Tibial nerve (tissue), 4 donors: ENCODE measurements at places on chromosomes 5 and 9. TPM values are rescaled to one million over a fixed set of nuclear protein-coding genes. Genes with fewer than 3 reads are reported as not detected.

DNA sequence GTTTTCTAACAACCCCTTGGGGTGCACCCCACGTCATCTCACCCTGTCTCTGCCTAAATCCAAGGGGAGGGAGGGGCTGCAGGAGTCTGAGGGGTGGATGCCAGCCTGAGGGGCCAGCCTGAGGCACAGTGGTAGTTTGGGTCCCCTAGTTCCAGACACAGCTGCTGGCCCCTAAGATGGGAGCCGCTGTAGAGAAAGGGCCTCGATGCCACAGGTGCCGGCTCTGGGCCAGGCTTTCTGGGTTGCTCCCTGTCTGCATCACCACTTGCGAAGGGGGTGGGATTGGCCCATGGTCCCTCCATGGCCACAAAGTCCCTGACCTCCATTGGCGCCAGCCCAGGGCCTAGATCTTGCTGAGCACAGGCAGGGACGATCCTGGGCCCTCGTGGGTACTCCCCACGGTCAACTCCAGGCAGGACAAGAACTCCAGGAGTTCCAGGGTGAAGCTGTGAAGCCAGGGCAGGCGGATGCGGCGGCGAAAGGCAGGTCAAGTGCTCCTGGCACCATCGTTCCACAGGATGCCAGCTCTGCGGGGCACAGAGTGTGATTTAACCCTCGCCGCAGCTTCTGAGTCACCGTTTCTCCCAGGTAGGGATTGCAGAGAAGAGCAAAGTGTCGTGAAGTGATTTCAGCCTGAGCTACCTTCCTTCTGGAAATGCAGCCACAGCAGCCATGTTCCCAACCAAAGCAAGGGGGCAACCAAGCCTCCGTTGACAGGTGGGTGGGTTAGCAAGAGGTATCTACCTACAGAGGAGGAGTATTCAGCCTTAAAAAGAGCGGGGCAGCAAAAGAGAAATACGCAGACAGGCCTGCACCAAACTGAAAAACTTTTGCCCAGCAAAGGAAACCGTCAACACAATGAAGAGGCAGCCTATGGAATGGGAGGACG, 41.6 kb upstream of the EXOC3 start:
- DNase-seq: no peak
- H3K36me3 ChIP-seq: no peaks in the 10 kb centered on the region
- peaks cover 15% of the 10 kb centered on the region for H3K4me1 ChIP-seq
- H3K27ac ChIP-seq: no peak overlapping the region
- H3K27me3 ChIP-seq: peaks cover 6% of the 10 kb centered on the region

Gene PCDHB12
- 12.6 TPM for total RNA-seq

DNA sequence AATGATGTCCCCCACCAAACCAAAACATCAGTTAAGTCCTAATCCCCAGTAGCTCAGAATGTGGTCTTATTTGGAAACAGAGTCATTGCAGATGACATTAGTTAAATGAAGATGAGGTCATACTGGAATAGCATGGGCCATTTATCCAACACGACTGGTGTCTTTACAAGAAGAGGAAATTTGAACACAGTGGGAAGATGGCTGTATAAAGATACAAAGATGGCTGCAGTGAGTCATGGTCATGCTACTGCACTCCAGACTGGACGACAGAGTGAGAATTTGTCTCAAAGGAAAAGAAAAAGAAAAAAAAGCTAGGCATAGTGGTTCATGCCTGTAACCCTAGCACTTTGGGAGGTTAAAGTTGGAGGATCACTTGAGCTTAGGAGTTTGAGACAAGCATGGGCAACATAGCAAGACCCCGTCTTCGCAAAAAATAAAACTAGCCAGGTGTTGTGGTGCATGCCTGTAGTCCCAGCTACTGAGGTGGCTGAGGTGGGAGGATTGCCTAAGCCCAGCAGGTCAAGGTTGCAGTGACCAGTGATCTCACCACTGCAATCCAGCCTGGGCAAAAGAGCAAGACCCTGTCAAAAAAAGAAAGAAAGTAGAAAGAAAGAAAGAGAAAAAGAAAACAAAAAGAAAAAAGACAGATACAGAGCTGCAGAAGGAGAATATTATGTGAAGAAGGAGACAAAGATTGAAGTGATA, 130.0 kb upstream of the CDKN2B start:
- no peaks in the 10 kb centered on the region for H3K27me3 ChIP-seq
- H3K4me3 ChIP-seq: no peak overlapping the region
- DNase-seq: no peak
- no peak overlapping the region for H3K27ac ChIP-seq

Gene ABO
- 25.5 TPM for total RNA-seq

- no peaks in the 10 kb centered on the region for H3K4me1 ChIP-seq
- no peak overlapping the region for H3K27ac ChIP-seq
- peaks cover 7% of the 10 kb centered on the region for H3K36me3 ChIP-seq
- no peaks in the 10 kb centered on the region for H3K27me3 ChIP-seq
Observed at GRCh38 chr9:122860319-122861142, 32.1 kb upstream of the PDCL start.

Gene IRF1
- total RNA-seq: 35.0 TPM

- H3K4me3 ChIP-seq: no peak overlapping the region
- H3K36me3 ChIP-seq: no peaks in the 10 kb centered on the region
- DNase-seq: no peak
- no peaks in the 10 kb centered on the region for H3K4me1 ChIP-seq
- H3K27me3 ChIP-seq: no peaks in the 10 kb centered on the region
Observed at GRCh38 chr5:14229181-14229580, 86.0 kb downstream of the TRIO start.

DNA sequence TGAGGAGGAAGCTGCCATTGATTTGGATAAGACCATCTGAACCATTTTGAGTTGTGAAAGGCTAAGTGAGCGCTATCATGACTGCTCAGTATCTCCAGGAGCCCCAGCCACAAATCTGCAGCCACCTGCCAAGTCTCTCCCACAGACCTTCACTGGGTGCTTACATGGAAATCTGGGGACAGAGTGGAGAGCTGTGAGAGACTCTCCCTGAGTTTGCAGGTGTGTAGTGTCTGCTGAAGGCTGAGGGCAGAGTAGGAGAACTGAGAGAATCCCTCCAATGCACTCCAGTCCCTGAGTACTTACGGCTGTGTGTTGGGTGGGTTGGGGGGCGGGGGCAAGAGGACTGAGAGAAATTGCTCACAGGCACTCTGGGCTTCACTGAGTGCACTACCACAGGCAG, 123.7 kb downstream of the PRELID2 start:
- H3K4me3 ChIP-seq: no peak overlapping the region
- no peak for DNase-seq
- no peaks in the 10 kb centered on the region for H3K27me3 ChIP-seq

- H3K27ac ChIP-seq: no peak overlapping the region
- no peaks in the 10 kb centered on the region for H3K36me3 ChIP-seq
- H3K4me1 ChIP-seq: no peaks in the 10 kb centered on the region
- no peak overlapping the region for H3K4me3 ChIP-seq
- DNase-seq: no peak
Observed at GRCh38 chr5:135236228-135236907, 162.7 kb downstream of the MACROH2A1 start.

Gene C5orf34
- 0.63 TPM for total RNA-seq

DNA sequence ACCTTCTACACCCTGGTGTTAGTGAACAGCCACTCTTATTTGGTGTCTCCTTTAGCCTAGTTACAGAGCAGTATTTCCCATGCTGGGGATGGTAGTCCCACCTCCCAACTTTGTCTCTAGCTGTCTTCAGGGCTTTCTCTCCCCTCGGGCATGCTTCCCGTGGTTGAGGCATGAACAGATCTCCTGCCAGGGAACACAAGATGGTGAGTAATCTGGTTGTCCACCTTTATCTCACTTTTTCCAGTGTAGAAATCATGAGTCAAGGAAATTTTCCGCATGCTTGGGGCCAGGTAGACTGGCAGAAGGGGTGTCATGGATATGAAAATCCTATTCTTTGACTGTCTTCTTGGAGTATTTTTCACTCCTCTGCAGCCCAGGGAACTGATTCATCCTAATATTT, 532.9 kb downstream of the ANXA1 start:
- H3K27ac ChIP-seq: no peak overlapping the region
- no peak overlapping the region for H3K4me3 ChIP-seq
- H3K27me3 ChIP-seq: no peaks in the 10 kb centered on the region
- no peaks in the 10 kb centered on the region for H3K36me3 ChIP-seq
- no peaks in the 10 kb centered on the region for H3K4me1 ChIP-seq
- no peak for DNase-seq

DNA sequence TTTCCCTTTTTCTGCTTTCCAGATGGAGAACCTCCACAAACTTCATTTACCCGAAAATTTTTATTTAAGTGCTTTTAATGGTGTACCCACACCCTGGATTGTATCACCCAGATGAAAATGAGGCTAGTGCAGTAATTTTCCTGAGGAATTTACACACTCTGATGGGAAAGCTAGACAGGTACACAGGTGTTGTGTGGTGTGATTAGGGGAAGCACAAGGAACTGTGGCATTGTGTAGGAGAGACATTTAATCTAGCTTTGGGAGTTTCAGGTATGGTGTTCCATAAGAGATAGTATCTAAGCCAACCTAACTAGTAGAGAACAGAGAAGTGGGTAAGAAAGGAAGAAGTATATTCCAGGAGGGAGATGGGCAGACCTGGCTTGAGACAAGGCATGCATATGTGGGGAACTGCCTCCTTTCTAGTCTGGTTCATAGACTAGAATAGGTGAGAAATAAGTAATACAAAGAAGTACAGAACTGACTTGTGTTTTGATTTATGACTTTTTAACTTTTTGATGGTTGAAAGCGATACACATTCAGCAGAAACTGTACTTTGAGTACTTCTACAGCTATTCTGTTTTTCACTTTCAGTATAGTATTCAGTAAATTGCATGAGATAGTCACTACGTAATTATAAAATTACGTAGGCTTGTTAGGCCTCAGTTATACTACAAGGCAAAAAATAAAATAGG, 22.9 kb upstream of the ROPN1L start:
- no peak overlapping the region for H3K4me3 ChIP-seq
- no peaks in the 10 kb centered on the region for H3K4me1 ChIP-seq
- no peak overlapping the region for H3K27ac ChIP-seq
- H3K36me3 ChIP-seq: peaks cover 6% of the 10 kb centered on the region
- H3K27me3 ChIP-seq: no peaks in the 10 kb centered on the region

DNA sequence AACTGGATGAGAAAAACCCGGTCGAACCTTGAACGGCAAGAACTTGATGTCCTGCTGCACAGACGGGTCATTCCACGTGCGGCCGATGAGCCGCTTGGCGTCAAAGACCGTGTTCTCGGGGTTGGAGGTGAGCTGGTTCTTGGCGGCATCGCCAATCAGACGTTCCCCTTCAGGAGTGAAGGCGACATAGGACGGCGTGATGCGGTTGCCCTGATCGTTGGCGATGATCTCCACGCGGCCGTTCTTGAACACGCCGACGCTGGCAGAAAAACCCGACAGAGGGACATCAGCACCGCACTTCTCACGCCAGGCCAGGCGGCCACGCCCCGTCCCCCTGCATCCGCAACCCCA, 519 bp downstream of the HSPA5 start:
- H3K27ac ChIP-seq: peak overlapping the region; percentile 76
- H3K4me1 ChIP-seq: peaks cover 53% of the 10 kb centered on the region
- peak; percentile 19 for DNase-seq
- peaks cover 40% of the 10 kb centered on the region for H3K36me3 ChIP-seq
- H3K27me3 ChIP-seq: no peaks in the 10 kb centered on the region
- peak overlapping the region; percentile 82 for H3K4me3 ChIP-seq

DNA sequence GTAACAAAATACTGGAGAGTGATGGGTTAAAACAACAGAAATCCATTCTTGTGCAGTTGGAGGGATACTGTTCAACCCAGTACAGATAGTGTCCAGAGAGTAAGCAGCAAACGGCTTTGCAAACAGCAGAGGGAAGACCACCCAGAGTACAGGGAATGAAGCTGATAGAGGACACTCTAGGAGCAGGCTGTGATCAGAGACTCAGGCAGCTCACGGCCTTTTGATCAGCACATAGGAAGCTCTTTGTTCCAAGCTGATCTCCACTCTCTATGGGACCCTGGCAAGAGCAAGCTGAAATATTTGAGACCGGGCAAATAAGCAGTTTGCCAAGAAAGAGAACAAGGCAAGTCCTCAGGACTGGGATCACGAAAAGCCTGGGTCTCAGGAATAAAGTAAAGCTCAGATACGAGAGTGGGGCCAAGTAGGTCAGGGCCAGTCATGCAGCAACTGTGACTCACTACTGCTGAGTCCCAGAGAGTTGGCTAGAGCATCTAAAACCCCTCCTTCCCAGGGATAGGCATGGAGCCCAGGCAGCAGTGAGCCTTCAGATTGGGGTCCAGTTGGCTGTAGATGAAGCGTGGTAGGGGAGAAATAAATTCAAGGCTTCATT, 52.4 kb downstream of the MELK start:
- no peak overlapping the region for H3K4me3 ChIP-seq
- peak overlapping the region; percentile 47 for H3K27ac ChIP-seq
- H3K27me3 ChIP-seq: no peaks in the 10 kb centered on the region
- peaks cover 6% of the 10 kb centered on the region for H3K4me1 ChIP-seq
- peak; percentile 23 for DNase-seq
- H3K36me3 ChIP-seq: no peaks in the 10 kb centered on the region

Gene ECM2
- total RNA-seq: 15.9 TPM

Gene TAF11L11
- not detected for total RNA-seq

Gene RAD1
- total RNA-seq: 18.9 TPM

DNA sequence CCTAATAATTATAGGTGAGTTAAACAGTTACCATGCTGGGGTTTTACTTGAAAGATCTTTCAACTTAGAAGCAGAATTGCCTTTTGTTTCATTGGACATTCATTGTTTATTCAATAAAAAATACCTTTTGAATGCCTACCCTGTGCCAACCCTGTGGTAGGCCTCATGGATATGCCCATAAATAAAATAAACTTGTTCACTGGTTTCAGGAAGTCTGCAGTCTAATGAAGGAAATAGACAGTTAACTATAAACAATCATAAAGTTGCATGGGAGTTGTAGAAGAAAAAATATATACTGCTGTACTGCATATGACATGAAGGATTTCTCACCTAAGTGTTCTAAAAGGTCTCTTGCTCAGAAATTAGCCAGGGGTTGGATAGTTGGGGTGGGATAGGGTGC, 5.3 kb upstream of the GPR21 start:
- H3K36me3 ChIP-seq: no peaks in the 10 kb centered on the region
- H3K4me1 ChIP-seq: no peaks in the 10 kb centered on the region

GRCh38 chr5:116504593-116505166, 69.9 kb downstream of the SEMA6A start:
- H3K4me1 ChIP-seq: peaks cover 21% of the 10 kb centered on the region
- no peaks in the 10 kb centered on the region for H3K36me3 ChIP-seq
- H3K27ac ChIP-seq: no peak overlapping the region
- no peak for DNase-seq

- H3K36me3 ChIP-seq: no peaks in the 10 kb centered on the region
- H3K4me3 ChIP-seq: no peak overlapping the region
- H3K27ac ChIP-seq: no peak overlapping the region
- H3K4me1 ChIP-seq: peaks cover 8% of the 10 kb centered on the region
Observed at GRCh38 chr5:143636931-143637528, 174.9 kb upstream of the HMHB1 start.

DNA sequence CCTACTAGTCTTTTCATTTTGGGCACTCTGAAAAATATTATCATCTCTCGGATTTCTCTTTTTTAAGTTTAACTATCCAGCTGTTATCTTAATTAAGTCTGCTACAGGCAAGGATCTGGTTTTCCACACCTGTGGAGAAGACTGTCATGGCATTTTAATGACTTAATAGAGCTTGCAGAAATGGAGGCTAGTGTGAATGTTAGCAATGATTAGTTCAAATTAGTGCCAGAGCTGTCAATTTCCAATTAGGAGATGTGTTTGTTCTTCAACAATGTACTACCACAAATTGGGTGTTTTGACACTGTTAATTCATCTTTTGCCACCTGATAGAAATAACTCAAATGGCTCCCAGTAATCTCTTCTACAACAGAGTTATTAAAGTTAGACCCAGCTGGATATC, 2023.0 kb upstream of the CDH9 start:
- no peaks in the 10 kb centered on the region for H3K27me3 ChIP-seq
- no peaks in the 10 kb centered on the region for H3K36me3 ChIP-seq
- H3K27ac ChIP-seq: no peak overlapping the region
- DNase-seq: no peak
- H3K4me3 ChIP-seq: no peak overlapping the region
- H3K4me1 ChIP-seq: no peaks in the 10 kb centered on the region
